AG04449 (cell line): ENCODE measurements at places on chromosomes 5 and 9.

GRCh38 chr5:58258984-58259684, 200.8 kb downstream of the PLK2 start:
- DNase-seq: no peak

GRCh38 chr5:150672237-150672883, 11.3 kb downstream of the MYOZ3 start:
- DNase-seq: no peak

- DNase-seq: no peak
These were observed 15.1 kb downstream of the LPAR1 start for GRCh38 chr9:111023128-111023527.

DNA sequence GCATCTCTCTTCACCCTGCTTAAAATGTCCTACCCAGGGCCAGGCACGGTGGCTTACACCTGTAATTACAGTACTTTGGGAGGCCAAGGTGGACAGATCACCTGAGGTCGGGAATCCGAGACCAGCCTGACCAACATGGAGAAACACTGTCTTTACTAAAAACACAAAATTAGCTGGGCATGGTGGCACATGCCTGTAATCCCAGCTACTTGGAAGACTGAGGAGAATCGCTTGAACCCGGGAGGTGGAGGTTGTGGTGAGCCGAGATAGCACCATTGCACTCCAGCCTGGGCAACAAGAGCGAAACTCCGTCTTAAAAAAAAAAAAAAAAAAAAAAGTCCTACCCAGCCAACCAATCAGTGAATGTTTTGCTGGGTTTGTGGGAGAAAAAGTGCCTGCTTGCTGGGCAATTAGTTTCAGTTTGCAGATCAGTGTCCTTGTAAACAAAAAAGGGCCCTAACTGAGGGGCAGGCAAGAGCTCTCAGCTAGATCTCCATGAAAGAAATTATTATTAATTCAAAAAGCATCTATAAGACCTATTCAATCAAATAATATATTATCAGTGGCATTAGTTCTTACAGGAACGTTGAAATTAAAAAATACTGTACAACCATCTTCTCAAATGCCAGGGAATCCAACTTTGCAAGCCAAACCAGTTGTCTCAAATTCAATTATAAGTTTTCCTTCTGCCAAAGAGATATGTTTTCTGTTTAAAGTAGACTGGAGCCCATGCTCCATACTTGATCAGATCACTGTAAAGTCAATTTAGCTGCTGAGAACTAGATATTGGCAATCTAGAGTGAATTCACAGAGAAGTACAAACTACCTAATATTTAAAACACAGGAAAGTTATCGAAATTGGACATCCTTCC, 3.9 kb downstream of the MEGF9 start:
- no peak for DNase-seq

DNA sequence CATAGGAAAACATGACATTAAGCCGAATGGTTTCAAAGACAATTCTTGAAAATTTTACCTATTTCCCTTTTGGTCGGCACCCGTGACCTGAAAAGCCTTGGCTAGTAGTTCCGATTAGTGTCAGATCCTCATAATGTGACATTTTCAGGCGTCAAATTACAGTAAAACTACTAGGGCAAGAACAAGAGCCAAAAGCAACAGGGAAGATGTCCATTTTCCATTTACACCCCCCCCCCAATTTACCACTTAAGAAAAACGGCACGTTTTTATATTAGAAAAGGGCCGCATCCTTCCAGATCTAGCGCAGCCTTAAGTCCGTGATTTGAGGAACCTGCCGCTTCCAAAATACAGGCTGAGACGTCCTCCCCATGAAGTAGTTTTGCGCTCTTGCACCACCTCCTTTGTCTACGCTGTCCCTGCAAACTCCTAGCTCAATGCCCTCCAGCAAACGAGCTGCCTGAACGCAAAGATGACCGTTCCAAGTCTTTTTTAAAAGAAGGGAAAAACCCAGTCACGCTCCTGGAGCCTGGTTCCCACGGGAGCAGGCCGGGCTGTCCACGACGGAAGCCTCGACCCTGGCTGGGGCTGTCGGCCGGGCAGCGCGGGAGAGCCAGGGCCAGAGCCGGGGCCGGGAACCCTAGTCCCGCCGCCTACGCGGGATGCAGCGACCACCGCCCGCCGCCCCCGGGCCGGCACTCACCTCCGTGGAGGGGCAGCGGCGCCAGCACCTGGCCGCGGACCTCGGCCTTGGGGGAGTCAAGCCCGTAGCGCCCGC, 616 bp downstream of the RNF130 start:
- peak; percentile 5 for DNase-seq

- no peak for DNase-seq
These were observed 222.1 kb downstream of the GOLPH3 start for GRCh38 chr5:31952067-31952466.

DNA sequence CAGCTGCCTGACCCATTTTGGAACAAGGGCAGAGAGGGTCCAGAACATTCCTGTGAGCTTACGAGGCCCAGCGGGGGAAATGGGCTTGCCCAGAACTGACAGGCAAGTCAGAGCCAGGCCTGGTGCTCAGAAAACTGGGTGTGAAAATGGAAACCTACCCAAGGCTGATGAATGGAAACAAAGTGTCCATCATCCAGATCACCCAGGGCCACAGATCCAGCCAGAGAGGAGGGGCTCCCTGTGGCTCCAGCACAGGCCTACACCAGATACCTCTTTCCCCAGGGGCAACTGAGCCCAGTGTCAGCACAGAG, 3.1 kb downstream of the CLTB start:
- no peak for DNase-seq

DNA sequence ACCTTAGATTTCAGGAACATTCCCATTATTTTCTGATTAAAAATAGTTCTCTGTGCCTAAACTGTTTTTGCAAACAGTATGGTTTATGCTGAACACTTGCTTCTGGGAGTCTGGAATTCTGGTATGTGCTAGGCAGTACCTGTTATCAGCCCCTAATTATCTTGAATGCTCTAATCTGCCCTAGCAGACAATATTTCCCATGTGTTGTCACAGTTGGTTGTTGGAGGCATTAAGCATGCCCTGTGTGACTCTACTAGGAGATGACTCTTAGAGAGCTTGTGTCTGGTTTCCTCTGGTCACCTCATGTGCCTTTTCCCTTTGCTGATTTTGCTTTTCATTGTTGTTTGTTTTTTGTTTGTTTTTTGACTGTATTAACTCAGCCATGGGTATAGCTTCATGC, 36.6 kb downstream of the UHRF2 start:
- DNase-seq: no peak

GRCh38 chr5:126138281-126138931, 284.8 kb upstream of the GRAMD2B start:
- no peak for DNase-seq

GRCh38 chr5:68953875-68954617, 139.8 kb upstream of the SLC30A5 start:
- DNase-seq: no peak

DNA sequence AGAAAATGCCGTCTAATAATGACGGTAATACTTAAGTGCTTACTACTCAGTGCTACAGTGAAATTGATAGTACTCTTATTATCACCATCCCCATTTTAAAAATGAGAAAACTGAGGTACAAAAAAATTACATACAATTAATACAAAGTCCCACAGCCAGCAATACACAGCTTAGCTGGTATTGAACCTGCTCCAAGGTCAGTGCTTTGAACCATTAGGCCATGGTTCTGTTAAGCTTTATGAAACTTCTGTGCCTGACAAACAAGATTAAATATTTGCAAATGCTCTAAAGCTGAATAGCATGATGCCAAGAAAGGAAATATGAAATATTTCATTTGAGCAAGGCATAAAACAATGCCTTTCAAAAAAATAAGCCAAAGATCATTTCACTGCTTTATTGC, 357.2 kb downstream of the ARRDC3 start:
- DNase-seq: no peak

DNA sequence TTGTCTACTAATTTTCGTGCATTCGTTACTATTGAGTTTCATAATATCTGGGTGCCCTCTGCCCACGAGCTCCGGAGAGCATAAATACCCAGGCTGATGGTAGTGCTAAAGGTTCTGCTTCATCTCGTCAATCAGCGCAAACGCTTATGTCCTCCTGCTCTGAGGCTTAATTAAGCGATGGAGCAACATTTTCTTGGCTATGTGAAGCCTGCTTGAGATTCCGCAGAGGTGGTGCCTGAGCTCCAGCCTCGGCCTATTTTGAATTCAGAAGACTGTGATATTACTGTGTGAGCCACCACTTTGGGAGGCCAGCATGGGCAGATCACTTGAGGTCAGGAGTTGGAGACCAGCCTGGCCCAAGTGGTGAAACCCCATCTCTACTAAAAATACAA, 44.8 kb downstream of the ANXA2R start:
- DNase-seq: no peak

DNA sequence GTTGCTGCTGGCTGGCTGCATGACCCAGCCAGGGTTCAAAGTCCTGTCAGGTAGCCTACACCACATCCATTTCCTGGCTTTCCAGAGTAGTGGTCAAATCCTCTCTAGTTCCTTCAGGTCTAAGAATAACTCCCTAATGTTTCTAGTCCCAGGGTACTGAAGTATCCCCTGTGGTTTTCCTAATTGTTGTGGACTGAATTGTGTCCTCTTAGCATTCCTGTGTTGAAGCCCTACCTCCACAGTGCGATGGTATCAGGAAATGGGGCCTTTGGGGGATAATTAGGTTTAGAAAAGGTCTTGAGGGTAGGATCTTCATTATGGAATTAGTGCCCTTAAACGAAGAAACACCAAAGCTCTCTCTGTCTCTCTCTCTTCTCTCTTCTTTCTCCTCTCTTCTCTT, 191.8 kb upstream of the CCNG1 start:
- no peak for DNase-seq

- DNase-seq: no peak
These were observed 2.1 kb downstream of the CCNO start for GRCh38 chr5:55231029-55231918.

DNA sequence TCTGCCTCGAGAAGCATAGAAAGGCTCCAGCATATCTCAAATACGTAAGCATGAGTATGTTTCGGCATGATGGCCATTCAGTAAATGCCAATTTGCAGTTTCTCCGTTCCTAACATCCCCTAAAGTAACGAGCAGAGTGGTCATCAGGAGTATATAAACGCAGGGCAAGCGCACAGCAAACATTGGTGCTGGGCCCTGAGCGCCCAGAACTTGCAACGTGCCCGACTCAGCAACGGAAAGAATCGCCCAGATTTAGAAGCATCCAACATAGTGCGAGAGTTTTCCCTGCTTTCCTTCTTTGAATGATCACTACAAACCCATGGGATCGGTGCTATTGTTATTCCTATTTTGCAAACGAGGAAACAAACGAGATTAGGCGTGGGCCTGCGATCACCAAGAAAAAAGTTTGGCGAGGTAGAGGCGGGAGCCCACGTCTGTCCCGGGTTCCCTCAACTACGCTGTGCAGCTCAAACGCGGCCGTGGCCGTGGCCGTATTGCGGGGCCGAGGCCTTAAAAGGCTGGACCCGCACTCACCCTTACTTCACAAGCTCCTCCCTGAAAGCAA, 505 bp downstream of the RPS14 start:
- DNase-seq: no peak

GRCh38 chr9:104527109-104527508, at the start of gene OR13C4:
OR13C4 (minus strand) TSS chr9:104527209; CDS start chr9:104527209, 0 bp downstream.
- no peak for DNase-seq

GRCh38 chr5:17666726-17667235, 32.5 kb downstream of the TAF11L14 start:
- DNase-seq: no peak

DNA sequence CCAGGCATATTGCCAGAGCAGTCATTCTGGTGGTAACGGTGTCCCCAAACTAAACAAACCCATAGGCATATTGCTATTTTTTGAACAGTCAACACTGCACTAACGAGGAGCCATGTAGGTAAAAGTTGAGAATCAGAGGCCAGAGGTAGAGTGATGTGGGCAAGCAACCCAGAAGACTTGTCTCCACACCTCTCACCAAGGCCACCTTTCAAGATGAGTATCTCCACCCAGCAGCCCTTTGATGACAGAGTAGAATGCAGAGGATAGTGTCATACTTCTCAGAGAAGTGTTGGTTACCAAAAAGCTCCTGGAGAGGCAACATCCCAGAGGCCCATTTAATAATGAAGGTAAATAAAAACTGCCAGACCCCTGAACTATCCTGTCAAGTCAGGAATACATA, 63.9 kb downstream of the FCHO2 start:
- no peak for DNase-seq

DNA sequence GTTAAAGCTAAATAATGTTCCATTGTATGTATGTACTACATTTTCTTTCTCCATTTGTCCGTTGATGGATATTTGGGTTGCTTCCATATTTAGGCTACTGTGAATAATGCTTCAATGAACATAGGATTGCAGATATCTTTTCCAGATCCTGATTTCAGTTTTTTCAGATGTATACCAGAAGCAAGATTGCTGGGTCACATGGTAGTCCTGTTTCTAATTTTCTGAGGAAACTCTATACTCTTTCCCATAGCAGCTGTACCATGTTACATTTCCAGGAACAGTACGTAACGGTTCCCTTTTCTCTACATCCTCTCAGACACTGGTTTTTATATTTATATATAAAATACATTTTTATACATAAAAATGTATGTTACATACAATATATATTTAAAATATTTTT, 121.8 kb downstream of the GCNT1 start:
- no peak for DNase-seq

GRCh38 chr9:124014956-124015660, 3.5 kb downstream of the LHX2 start:
- no peak for DNase-seq

DNA sequence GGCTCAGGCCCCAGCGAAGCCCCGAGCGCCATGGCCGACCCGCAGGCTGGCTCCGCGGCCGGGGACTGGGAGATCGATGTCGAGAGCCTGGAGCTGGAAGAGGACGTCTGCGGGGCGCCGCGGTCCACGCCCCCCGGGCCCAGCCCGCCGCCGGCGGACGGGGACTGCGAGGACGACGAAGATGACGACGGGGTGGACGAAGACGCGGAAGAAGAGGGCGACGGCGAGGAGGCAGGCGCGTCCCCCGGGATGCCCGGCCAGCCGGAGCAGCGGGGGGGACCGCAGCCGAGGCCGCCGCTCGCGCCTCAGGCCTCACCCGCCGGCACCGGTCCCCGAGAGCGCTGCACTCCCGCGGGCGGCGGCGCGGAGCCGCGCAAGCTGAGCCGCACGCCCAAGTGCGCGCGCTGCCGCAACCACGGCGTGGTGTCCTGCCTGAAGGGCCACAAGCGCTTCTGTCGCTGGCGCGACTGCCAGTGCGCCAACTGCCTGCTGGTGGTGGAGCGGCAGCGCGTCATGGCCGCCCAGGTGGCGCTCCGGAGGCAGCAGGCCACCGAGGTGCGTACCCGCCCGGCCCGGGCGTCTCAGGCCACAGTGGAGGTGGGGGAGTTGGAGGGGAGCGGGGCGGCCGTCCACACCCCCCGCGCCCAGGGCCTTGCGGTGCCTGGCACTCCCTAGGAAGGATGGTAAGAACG, 1.6 kb downstream of the DMRT2 start:
- DNase-seq: no peak

- no peak for DNase-seq
These were observed 72.8 kb downstream of the STARD4 start for GRCh38 chr5:111439473-111440075.

- DNase-seq: no peak
These were observed 28.2 kb downstream of the DBH start for GRCh38 chr9:133664173-133665050.

DNA sequence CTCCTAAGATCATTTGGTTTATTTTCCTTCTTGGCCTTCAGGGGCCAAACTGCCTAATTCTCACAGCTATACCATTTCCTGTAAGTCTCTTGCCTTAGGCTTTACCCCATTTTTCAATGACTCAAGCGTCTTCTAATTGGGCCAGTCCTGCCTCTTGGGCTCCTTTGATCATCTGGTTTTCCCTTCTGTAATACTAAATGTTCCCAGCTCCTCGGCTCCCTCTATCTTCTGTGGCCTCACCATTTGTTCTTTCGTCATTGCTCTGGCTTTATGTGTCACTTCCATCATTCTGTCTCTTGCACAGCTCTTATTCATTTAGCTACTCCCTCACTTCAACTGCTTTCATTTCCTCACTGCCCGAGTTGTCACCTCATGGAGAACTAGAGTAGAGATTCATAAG, 14.5 kb upstream of the SPINK7 start:
- DNase-seq: no peak
